Hepatocyte (in vitro differentiated cells): ENCODE measurements at places on chromosomes 5 and 9. TPM values are rescaled to one million over a fixed set of nuclear protein-coding genes. Genes with fewer than 3 reads are reported as not detected.

DNA sequence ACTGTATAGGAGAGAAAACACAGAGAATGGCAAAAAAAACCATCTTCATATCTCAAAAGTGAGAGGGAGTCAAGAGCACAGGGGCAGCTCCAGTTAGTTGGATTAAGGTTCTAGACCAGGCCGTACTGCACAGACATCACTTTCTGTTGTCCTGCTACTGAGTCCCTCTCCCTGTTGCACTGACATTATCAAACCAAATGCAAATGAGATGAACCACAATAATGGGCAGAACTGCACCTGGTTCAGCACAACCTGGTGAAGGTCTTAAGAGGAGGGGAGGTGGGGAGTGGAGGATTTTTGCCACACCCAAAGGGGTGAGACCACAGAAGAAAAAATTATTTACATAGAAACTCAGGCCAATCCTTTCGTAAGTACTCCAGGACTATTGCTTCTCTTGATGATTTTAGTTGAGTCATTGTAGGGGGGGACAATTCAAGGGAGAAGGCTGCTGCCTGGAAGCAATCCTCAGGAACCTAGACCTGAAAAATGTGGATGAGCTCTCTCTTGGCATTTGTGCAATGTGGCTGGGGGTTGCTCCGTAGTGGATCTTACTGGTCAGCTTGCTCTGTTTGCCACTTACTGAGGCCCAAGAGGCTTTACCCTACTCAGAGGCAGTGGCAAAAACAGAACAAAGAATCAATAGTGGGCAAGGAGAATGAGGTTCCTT lies 94.5 kb upstream of the PPP1R2B start:
- DNase-seq: no peak

- no peak for DNase-seq
Measured at GRCh38 chr5:83831834-83832233, 111.2 kb upstream of the HAPLN1 start.

DNA sequence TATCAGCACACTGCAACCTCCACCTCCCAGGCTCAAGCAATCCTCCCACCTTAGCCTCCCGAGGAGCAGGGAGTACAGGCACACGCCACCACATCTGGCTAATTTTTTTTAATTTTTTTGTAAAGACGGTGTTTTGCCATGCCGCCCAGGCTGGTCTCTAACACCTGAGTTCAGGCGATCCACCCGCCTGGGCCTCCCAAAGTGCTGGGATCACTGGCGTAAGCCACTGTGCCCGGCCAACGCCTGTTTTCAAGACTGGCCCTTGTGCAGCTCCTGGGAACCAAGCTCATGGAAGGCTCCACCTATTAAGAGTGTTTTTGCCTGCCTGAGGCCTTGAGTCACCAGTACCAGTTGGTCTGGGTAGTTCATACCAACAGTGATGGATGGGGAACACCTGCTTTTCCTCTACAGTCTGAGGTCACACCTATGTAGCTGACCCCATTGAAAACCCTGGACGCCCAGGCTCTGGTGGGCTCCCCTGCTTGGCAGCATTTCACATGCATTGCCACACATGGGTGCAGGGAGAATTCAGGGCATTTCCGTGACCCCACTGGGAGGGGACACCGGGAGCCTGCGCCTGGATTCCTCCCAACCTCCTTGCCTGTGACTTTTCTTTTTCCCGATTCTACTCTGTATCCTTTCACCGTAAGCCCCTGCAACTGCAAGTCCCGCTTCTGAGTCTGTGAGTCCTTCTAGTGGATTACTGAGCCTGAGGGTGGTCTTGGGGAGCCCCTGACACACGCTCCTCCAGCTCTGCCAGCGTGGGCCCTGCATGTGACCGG lies 63.5 kb downstream of the ZNF354C start:
- DNase-seq: no peak

Gene PCDHB13
- total RNA-seq: 1.9 and 2.0 TPM in 2 replicates

DNA sequence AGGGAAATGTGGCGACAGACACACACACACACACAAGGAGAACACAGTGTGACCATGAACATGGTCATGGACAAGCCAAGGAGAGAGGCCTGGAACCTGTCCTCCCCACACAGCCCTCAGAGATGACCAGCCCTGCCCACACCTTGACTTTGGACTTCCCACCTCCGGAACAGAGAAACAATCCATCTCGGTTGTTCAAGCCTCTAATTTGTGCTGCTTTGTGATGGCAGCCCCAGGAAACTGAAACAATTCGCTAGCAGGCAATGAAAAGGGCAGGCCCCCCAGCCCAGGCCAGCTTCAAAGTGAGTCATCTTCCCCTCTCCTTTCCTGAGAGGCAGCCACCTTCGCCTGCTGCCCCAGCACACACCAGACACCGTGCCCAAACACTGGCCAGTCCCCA lies 47.7 kb downstream of the NSUN2 start:
- no peak for DNase-seq

DNA sequence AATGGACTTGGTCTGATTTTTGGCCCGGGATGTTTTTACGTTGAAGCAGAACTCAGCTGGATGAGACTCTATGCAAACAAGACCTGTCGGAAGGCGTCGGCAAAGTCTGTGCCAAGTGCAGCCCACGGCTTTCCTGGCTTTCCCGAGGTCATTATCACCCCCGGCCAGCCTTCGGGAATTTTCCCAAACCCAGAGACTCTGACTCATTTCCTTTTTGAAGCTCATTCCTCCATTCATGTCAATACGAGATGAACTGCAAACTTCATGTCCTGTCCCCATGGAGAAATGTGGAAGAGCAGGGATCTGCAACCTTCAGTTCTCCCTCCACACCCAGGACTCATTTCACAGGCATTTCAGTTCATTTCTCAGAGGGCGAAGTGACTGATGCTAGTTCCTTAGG lies 95.3 kb downstream of the IRX2 start:
- DNase-seq: no peak

- DNase-seq: no peak
Measured at GRCh38 chr5:38926121-38926520, 80.3 kb downstream of the OSMR start.

Gene FOXI1
- not detected in 2 replicates for total RNA-seq

- no peak for DNase-seq
Measured at GRCh38 chr5:617896-618295, 5.8 kb downstream of the CEP72 start.

DNA sequence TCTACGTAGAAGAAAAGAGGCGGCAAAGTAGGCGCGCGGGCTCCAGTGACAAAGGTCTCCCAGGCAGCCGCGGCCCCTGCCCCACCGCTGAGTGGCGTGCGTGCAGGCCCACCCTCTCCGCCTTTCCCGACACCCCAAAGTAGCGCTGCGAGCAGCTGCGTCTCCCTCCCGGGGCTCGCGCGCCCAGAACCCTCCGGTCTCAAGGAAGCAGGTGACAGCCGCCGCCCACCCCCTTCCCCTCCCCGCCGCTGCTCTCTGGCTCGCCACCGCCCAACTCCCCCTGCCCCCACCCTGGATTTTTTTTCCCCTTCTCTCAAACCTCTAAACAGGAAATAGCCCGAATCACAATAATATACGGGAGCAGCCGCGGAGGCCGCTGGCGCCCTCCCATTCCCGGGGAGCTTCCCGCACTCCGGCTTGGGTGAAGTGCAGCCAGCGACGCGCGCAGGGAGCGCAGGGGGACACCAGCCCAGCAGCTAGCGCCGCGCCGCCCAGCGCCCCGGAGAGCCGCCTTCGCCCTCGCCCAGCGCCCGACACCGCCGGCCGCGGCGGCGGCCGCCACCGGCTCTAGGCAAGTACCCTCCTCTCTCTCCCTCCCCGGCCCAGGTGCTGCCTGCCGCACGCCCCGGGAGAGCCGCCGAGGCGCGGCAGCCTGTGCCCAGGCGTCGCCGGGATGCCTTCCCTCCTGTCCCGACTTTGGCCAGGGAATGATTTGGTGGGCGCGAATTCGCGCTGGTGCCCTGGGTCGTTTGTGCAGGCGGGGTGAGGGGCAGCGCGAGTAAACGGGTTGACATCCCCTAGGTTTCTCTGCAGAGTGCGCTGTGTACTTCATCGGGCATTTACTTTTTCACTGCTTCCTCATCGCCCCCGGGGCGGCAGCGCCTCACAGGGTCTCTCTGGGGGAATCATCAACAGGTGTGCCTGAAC lies 52.7 kb upstream of the TJP2 start:
- peak; percentile 83 for DNase-seq

DNA sequence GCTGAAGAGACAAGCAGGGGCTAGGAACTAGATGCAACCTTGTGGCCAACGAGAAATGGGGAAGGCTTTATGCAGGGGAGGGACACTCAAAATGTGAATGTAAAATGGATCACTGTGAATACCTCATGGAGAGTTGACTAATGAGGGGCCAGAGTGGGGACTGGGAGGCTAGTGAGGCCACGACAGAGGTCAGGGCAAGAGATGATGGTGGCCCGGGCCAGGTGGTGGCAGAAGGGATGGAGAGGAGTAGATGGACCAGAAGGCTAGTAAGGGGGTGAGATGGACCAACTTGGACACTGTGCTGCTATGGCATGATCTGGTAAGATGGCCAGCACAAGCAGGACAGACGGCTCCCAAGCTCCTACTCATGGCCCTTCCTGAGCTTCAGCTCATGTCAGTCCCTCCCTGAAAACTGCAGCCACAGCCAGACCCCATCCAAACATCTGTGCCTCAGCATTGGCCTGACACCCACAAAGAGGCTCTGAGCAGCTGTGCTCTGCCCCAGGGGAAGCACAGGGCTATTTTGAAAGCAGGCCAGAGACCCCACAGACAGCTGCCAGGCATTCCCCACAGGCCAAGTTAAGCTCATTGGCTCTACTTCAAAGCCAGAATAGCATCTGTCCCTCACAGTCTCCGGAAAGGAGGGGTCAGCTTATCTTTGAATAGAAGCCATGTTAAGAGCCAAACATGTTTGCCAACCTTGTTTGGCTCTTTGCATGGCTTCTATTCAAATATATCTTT lies 22.1 kb downstream of the P4HA2 start:
- DNase-seq: no peak

- no peak for DNase-seq
Measured at GRCh38 chr5:5686356-5686755, 263.9 kb downstream of the ICE1 start.

Gene INSYN2B
- total RNA-seq: 1.5 and 1.7 TPM in 2 replicates

GRCh38 chr5:126595486-126596083 lies 566 bp upstream of the ALDH7A1 start:
- DNase-seq: no peak

Gene GRM6
- total RNA-seq: not detected in 2 replicates

DNA sequence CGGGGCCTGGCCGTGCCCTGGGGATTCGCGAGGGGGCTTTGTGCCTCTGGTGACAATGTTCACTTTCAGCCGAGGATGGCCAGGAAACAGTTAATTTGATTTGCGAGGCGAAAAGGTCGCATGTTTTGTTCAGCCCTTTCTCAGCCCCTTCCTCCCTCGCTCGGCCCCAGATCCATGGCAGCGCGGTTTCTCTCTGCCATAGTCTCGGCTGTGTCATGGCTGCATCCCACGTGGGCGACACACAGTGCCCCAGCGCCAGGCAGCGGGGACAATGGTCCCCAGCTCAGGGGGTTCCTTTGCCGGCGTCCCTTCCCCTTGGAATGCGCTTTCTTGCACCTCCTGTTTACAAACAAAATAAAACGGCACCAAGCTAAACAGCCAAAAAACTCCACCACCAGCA lies 370.3 kb upstream of the IRX2 start:
- DNase-seq: no peak

DNA sequence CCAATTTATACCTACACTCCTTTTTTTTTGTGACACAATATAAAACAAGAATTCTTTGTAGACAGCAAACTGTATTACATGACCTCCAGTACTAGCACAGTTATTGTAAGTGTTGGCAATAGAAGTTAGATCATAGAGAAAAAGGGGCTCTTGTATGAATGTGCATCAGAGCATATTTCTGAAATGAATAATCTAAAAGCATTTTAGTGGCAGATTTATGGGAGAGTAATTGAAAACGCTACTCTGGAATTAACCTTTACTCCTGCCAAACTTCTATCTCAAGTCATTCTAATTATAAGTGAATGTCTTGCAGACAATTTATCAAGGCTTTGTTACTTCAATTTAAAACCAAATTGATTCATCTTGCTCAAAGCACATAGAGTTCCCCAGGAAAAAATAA lies 968.1 kb downstream of the TAF11L14 start:
- no peak for DNase-seq

DNA sequence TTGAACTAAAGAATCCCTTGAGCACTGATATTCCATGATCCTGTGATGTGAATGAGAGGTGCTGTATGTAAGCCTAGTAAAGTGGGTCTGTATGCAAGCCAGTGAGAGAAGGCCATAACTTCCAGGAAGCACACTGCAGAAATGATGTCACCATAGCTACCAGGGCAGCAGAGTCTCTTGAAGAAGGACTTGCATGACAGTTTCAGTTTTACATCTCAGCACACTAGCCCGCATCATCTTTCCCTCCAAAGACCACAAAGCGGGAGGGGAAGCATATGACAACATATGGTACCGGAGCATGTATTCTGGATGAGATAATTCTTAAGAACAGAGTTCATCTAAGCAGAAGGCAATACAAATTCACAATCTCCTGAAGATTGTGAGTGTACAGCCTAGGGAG lies 37.6 kb upstream of the MAST4 start:
- no peak for DNase-seq

Gene PIK3R1
- 86.3 and 109 TPM in 2 replicates for total RNA-seq

- no peak for DNase-seq
Measured at GRCh38 chr9:135604437-135605237, 34.7 kb downstream of the GLT6D1 start.

DNA sequence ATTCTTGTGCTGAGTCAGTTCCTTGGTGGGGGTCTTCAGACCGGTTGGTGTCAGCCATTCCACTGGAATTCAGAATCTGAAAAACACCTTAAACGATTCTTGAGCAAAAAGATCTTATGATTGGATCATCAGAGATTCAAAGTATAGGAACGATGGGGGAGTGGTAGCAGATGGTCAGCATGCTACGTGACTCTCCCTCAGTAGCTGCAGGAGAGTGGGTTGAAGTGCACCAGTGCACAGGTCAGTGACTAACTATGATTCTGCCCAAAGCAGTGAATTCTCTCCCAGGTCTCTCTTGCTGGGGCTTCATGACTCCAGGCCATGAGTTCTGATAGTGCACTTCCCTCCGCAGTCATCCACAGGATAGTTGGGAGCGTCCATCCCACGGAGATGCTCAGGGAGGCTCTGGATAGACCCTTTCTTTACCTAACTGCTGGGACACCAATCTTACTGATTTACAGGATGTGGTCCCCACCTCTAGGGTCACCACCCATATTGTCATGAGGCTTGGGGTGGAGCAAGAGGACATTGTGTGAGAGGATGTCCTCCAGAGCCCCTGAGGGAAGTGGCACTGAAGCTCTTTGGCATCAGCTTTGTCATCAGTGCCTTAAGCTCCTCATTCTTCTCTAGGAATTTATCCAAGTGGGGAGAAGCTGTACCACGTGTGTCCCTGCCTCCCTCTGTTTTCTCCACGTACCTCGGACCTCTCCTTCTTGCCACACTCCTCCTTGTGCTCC lies 62.0 kb downstream of the RASGRF2 start:
- no peak for DNase-seq

Gene SLCO6A1
- total RNA-seq: 0.52 and 1.2 TPM in 2 replicates

Gene DNM1
- total RNA-seq: 13.4 and 14.4 TPM in 2 replicates
